ENCODE measurements at places on chromosomes 7 and 10.

GRCh38 chr7:2120251-2120660 lies 112.5 kb downstream of the MAD1L1 start:
- peak; percentile 35 for DNase-seq

- no peak for DNase-seq
These were observed 75.3 kb upstream of the STEAP1 start for GRCh38 chr7:90078921-90079320.

GRCh38 chr10:130512936-130513335 lies 376.7 kb downstream of the GLRX3 start:
- no peak for DNase-seq

GRCh38 chr7:79176859-79177477 lies 276.5 kb downstream of the MAGI2 start:
- DNase-seq = no peak

- no peak for DNase-seq
These were observed 117.9 kb downstream of the FANK1 start for GRCh38 chr10:126014309-126014708.

DNA sequence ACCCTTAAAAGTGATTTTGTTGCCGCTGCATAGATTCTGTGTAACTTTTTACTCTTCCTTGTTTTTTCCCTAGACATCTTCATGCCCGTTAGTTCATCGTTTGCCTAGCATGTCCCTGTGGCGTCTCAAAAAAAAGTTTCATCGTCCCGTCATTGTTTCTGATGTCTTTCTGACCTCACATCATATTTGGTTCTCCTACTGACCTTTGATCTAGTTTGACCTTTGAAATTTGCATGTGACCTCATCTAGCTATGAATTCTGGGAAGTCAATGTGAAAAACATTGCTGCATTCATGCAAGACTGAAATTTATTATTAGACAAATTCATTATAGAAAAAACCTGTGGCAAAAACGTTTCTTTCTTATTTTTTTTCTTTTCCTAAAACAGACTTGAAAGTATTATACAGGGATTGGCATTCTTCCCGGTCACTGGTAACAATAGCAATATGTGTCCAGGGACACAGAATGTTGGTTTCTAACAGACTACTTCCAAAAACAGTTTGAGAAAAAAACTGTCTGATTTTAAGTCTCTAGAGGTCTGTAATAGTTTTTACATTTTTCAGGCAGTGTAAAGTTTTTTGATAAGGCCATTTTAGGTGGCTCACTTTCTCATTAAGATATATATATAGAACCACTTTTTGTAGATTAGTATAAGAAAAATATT lies 280.9 kb downstream of the USP6NL start:
- DNase-seq = no peak

GRCh38 chr7:135186261-135186540 lies 15.7 kb upstream of the CYREN start:
- DNase-seq = no peak

DNA sequence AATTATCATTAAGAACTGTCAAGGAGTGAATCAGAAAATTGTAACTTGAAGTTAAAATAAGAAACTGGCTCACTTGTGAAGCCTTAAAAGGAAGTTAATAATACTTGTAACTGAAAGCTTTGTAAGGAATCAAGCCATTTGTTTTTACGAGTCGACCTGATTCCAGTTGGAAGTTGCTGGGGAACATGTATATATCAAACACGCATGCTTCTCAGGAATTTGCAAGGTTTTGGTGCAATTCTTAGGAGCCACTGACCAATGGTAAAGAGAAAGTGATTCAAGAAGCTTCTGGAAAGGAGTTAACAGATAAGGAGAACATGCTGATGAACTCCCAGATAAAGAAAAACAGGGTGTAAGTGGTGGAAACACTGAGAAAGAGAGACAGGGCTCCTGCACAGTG lies 56.4 kb downstream of the ETV1 start:
- no peak for DNase-seq

DNA sequence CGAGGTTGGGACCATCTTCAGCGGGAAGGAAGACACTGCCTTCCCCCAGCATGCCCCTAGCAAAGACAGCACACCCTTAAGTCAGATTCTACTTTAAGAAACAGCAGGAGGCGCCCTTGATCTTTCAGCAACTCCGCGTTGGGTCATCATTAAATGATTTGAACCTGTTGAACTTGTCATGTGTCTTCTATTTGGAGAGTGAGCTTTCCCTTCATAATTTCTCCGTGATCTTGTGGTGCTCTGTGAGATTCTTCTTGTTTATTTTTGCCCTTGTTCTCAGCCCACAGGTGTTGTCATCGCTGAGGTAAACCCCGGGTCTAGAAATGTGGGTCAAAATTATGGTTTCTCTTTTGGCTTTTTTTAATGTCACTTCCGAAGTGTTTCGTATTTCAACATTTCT lies 49.5 kb upstream of the PITRM1 start:
- DNase-seq = no peak

- DNase-seq = peak; percentile 7
These were observed at the start of gene NACAD for GRCh38 chr7:45088821-45089340. Gene NACAD (minus strand): TSS chr7:45088969. CDS start chr7:45088894, 75 bp downstream.

- DNase-seq = no peak
These were observed 44.9 kb upstream of the FAM3C start for GRCh38 chr7:121440857-121441503.

DNA sequence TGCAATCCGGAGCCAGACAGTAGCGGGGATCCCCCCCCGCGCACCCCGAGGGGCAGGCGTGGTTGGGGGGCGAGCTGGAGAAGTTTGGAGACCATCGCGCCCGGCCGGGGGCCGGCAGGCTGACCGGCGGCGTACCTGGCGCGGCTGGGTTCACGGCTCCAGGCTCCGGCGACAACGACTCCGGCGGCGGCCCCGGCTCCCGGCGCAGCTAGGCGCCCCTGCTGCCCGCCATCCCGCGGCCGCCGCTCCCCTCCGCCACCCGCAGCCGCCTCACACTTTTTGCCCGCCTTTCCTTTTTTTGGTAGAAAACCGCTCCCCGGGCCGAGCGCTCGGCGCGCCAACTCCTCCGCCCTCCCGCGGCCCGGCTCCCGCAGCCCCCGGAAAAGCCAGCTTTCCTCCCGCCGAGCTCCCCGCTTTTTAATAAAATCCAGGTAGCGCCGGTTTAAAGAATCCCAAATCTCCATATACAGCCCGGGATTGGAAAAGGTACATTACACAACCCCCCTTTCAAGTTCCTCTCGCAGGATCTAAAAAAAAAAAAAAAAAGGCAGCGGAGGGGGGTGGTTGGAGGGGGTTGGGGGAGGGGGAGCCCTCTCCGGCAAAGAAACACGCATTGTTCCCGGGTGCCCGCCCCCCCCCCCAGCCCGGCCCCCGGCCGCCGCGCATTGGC lies at the start of gene TNRC18:
TSS of gene TNRC18 (minus strand) at position 529 of the 670 bp plus-strand sequence. CDS start 2,588 bp downstream, outside the sequence.
- DNase-seq = no peak
